ENCODE measurements at places on chromosomes 5 and 9.

DNA sequence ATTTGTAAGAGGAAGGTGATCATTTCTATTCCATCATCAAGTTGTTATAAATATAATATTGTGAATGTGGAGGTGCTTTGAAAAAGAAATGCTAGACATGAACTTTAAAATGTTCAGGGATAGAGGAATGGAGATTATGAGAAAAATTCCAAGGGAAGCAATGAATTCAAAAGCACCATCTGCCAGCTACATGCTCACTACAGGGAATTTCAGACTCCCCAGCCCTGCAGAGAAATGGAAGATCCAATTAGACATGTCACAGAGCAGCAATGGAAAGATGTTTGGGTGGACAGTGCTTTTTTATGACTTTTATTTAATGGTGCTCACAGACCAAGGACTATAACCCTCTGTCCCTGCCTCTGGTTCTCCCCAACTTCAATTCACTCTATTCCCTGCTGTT is 209.7 kb downstream of the ESM1 start:
- no peak for DNase-seq

- DNase-seq, result no peak
Observed at GRCh38 chr9:13942695-13943094, 371.2 kb downstream of the NFIB start.

GRCh38 chr5:53965459-53965858 is 344.9 kb downstream of the ARL15 start:
- no peak for DNase-seq

DNA sequence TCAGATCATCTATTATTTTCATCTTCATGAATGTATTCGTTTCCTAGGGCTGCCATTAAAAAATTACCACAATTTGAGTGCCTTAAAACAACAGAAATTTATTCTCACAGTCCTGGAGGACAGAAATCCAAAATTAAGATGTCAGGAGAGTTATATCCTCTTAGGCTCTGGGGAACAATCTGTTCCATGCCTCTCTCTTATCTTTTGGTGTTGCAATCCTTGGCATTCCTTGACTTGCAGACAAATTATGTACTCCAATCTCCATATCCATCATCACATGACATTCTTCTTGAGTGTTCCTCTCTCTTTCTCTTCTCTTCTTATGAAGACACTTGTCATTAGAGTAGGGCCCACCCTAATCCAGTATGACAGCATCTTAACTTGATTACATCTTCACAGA is 339.4 kb downstream of the EFNA5 start:
- no peak for DNase-seq

DNA sequence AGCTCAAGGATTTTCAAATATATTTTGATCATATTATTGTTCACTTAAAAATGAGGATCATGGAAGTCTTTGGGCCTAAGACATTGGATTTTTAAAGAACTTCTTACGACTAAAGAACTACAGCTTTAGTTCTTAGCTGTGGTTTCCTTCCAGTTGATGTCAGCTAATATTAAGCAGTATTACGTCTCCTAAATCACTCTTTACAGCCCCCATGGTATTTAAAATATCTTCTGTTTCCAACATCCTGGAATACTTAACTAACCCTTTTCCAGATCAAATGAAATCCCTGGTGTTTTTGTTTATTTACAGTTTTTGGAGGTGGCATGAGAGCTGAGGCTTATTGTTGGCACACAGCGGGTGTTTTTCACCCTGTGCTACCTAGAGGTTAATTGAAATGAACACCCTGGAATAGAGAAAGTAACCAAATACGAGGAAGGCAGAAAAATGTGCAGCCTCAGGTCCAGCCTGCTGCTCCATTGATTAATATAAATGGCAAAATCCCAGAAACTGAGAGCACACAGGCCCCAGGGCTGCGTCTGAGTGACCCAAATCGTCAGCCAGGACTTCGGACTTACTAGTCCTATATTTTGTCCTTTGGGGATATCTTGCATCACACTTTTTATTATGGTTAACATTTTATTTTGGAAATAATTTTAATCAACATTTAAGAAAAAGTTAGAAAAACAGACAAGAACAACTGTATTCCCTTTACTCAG is 52.3 kb upstream of the ICE1 start:
- DNase-seq, result no peak

All from NCI-H1105 (cell line).